ENCODE measurements at places on chromosomes 16 and 17.

DNA sequence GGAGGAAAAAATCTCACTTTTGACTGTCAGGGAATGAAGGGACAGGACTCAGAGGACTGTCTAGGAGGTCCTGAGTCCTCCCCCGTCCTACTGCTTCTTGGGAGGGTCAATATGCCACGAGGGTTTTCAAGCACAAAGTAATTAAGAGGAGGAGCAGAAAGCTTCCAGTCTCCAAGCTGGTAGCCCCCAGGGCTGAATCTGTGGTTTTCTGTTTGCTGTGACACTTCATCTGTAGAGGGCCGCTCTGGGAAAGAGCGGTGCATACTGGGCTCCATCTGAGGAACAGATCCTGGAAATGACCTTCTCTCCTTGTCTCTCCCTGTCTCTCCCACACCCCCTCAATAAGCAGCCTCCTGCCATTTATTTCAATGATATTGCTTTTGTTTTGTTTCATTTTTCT is 180.1 kb upstream of the SDK2 start:
- DNase-seq: no peak

- no peak for DNase-seq
Observed at GRCh38 chr16:49017501-49017900, 264.1 kb downstream of the CBLN1 start.

- DNase-seq: no peak
Observed at GRCh38 chr17:32370426-32370825, 20.5 kb downstream of the ZNF207 start.

DNA sequence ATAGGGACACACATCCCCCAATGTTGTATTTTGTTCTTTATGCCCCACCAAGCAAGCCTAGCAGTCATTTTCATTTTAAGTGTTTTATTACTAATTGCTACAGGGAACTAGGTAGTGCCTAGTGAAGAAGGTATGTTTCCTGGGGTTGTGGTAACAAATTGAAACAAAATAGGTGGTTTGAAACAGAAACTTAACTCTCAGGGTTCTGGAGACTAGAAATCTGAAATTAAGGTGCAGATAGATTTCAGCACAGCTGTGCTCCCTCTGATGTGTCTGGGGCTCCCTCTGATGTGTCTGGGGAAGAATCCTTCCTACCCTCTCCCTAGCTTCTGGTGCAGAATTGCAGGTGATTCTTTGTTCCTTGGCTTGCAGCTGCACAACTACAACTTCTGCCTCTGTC is 390.1 kb downstream of the ZFHX3 start:
- DNase-seq: no peak

GRCh38 chr16:82108100-82108499 is 61.9 kb downstream of the MPHOSPH6 start:
- no peak for DNase-seq

DNA sequence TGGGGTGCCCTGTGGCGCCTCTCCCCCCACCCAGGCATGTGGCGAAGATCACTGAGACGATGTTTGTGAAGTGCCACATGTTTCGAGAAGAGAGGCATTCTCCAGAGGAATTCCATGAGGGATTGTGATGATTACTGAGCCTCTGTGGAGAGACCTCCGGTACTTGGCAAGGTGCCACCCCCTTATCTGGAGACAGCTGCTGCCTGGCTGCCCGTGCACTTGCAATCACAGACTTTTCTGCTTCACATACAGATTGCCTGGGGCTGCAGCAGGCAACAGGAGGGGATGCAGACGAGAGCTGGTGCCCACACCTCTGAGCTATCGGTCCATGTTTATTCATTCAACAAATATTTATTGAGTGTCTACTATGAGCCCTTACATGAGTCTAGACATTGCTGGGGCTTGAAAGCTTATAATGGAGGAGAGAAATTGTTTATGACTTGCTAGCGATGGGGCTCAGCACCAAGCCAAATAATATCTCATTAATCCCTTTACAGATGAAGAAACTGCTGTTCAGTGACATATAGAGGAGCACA is 317.2 kb upstream of the ZFHX3 start:
- no peak for DNase-seq

GRCh38 chr16:11297492-11298142 is 16.5 kb upstream of the PRM1 start:
- no peak for DNase-seq

GRCh38 chr17:64156670-64157069 is 26.7 kb upstream of the ERN1 start:
- no peak for DNase-seq

- no peak for DNase-seq
Observed at GRCh38 chr17:40056379-40057015, 2.3 kb upstream of the MED24 start.

DNA sequence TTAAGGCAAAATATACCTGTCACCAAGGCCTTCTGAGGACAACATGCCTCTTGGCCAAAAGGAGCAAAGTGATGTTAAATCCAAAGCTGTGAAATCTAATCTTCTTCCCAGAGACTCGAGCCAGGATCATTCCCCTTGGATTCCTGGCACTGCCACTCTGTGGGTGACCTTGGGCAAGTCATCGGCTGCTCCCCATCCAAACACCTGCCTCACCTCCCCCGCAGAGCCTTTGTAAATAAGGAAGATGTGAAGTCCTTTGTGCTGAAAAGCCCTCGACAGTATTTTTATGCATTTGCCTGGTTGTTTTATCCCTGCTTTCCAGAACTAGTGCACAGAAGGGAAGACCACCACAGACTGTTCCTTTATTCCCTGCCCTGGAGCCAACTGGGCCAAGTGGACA is 5.4 kb upstream of the CEP295NL start:
- no peak for DNase-seq

DNA sequence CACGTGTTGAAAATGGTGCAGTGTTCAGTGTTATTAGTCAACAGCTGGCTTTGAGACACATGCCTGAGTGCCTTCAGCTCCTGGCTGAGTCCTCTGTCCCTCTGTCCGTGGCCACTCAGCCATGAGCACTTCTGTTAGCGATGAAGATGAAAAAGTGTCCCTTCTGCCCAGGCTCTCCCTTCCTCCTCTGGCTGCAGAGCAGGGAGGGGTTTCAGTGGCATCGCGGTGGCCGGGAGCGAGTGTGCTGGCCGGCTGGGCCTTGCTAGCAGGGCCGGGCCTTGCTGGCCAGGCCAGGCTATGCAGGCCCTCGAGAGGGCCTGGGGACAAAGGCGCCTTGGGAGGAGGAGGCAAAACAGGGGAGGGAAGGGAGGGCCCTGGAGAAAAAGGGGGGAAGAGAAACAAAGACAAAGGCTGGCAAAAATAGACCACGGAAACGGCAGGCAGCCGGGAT is 47.7 kb downstream of the CMIP start:
- no peak for DNase-seq

GRCh38 chr16:75333721-75334163 is 82.3 kb upstream of the BCAR1 start:
- DNase-seq: no peak

DNA sequence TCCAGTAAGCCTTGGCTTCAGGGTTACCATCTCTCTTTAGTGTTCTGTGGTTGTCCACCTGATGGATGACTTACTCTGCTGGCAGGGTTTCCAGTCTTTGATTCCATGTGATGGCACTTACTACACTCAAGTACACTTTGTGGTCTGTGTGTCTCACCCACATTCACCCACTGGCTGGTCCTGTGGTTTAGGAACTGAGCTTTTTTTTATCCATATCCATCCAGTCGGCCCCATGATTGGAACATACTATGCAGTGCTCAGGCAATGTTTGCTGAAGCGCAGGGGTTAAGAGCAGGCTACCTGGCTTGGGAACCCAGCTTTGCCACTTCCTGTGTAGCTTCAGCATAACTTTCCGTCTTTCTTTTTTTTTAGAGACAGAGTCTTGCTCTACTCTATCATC is 2.8 kb upstream of the FUS start:
- DNase-seq: no peak

DNA sequence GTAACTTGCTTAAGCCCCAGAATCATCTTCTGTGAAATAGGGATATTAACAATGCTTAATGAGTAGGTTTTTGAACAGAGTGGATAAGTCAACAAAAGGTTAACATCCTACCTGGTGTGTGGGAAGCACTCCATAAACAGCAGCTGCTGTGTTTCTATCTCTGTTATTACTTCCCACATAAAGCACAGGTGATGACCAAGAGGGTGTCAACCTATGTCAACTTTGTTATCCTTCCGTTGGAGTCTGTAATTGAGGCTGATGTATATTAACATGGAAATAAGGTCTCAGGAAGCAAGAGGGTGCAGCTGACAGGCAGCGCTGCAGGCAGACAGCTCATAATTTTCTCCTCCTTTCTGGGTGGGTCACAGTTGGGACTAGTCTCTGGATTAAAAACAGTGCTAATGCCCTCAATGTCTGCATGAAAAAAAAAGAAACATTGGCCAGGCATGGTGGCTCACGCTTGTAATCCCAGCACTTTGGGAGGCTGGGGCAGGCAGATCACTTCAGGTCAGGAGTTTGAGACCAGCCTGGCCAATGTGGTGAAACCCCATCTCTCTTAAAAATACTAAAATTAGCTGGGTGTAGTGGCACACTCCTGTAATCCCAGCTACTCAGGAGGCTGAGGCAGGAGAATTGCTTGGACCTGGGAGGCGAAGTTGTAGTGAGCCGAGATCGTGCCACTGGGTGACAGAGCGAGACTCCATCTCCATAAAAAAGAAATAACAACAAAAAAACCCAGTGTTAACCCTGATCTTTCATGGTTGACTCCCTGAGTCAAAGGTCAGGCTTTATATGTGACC is 269.6 kb downstream of the SNX29 start:
- no peak for DNase-seq

DNA sequence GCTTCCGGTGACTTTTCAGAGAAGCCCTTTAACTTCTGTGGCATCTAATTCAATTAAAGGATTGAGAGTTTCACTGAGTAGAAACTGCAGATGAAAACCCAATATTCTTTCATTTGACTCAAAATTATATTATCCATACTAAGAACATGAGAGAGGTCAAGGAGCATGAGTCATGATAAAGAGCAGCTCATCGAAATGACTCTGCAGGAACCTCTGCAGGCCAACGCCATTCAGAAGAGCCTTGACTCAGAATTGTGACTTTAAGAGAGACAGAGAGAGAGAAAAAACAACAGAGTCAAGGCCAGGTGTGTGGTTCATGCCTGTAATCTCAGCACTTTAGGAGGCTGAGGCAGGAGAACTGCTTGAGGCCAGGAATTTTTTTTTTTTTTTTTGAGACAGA is 417.2 kb upstream of the XYLT1 start:
- no peak for DNase-seq

GRCh38 chr17:45841883-45842525 is 2.7 kb upstream of the SPPL2C start:
- no peak for DNase-seq

DNA sequence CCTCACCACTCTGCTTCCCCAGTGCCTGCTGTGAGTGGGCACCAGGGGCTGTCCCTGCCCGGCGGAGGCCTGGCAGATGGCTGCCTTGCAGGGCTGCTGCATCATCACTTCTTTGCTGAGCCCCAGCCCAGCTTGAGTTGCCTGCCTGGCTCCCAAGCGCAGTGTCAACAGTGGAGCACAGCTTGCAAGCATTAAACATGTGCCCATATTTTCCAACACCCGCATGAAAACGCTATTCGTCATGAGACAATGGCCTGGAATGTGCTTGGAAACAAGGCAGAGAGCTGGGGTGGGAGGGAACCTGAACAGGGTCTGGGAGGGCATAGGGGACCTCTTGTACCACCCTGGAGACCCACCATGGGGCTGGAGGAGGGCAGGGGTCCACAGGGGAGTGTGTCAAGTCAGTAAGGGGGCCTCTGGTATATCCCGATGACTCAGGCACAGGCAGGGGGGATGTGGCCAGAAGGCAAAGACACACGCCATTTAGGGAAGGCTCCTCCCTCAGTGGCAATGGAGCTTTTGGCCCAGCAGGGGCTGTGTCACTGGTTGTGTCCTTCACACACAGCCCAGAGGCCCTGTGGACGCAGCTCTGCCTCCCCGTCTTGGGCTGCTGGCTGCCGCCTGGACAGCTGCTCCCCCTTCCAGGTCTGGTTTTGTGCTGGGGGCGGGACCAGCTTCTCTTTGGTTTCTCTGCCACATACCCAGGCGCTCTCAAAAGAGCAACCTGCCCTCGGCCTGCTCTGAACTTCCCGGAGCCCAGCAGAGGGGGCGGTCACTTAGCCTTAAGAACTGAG is 17.4 kb upstream of the MTSS2 start:
- DNase-seq: peak; percentile 96

DNA sequence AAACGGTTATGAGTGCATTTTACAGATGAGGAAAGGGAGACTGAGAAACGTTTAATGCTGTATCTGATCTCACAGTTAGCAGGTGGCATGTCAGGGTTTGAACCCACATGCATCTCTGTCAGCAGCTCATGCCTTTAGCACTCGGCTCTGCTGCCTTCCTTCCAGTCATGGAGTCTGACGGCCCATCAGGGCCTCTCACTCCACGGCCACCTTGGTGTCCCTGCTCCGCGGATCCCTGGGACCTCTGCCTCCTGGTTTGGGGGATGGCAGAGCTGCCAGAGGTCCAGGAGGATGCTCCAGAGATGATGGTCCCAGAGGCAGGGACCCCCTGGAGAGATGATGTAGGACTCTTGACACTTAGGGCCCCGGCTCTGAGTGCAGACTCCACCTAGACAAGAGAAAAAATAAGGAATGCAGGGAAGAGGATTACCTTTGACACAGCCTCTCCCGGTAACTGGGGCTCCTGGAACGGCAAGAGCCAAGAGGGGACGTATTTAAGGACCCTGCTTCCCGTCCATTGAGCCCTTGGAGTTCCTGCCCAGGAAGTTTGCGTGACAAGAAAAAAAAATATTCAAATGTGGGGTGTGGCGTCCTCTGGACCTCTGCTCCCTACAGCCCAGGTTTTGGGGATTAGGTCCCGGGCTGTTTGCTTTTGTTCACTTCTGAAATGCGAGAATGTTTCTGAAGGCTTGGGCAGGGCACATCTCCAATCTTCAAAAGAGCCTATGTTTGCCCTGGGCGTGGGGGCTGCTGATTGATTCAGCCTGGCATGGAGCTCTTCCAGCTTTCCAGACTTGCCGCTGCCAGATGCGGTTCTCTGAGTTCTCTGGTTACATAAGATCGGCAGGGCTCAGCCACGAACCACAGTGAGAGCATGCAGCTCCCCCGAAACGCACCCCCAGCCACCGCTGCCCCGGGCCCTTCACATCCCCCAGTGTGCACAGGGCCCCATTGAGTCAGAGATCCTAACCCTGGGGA is at the start of gene ALDH3A1:
Gene ALDH3A1 (minus strand): TSS at position 470 of the 978 bp plus-strand sequence. CDS start 3,169 bp downstream, outside the sequence.
- no peak for DNase-seq

DNA sequence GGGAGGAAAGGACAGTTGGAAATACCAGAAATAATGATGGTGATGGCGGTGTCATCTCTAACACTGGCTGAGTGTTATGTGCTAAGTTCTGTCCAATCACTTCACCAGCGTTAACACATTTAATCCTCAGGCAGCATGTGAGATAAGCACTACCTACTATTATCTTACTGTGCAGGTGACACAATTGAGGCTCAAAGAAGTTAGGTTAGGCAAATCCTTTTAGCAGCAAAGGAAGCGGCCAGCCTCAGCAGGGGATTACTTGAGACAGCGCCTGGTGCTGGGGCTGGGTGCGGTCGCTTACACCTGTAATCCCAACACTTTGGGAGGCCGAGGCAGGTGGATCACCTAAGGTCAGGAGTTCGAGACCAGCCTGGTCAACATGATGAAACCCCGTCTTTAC is 18.7 kb upstream of the DHX8 start:
- DNase-seq: no peak

GRCh38 chr17:68937890-68938514 is 17.2 kb downstream of the ABCA8 start:
- no peak for DNase-seq

- no peak for DNase-seq
Observed at GRCh38 chr16:47229053-47230050, 85.6 kb upstream of the NETO2 start.

GRCh38 chr17:81502471-81503017 is 10.1 kb downstream of the ACTG1 start:
- DNase-seq: no peak
